ENCODE measurements at places on chromosomes 5 and 9.

DNA sequence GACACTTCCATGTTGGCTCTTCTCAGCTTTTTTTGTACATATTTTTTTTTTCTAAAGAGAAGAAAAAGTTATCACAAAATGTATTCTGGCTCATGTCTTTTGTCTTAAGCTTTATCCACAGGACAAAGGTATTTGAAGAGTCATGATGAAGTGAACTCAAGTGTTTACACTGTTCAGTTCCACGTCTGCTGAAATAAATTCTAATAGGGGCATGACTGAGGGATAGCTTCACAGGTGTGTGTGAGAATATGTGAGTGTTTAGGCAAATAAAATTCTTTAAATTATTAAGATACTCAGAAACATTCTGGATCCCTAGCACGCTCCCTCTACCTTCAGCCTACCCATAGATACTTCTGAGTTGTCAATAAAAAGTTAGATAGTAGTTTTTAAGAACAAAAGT, 59.8 kb downstream of the BAAT start:
- DNase-seq: no peak

DNA sequence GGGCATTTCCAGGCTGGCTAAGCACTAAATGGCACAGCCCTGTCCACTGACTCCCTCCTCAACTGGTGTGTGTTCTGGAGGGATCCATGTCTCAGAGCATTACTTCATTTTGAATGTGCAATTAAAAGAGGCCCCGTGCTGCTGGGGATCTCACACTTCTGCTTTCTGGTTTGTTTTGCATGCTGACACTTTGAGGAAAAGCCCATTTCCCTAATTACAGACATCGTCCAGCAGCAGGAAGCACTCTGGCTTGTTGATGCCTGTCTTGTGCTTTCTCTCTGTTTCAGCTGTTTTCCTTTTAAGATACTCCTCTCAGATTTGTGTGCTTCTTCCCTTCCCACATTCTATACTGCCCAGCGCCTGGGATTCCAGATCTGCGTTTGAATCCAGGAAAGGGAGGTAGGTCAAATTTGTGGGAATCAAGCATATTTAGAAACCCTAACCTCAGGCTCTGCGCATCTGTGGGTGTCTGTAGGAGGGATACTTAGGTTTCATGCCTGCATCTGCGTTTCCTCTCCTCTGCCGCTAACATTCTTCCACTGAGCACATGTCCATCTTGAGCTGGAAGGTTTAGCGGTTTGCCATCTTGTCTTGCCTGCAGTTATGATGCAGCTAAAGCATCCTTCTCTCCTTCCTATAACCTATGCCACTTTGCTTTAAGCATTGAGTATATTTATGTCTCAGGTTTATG, 25.7 kb downstream of the SYK start:
- no peak for DNase-seq

DNA sequence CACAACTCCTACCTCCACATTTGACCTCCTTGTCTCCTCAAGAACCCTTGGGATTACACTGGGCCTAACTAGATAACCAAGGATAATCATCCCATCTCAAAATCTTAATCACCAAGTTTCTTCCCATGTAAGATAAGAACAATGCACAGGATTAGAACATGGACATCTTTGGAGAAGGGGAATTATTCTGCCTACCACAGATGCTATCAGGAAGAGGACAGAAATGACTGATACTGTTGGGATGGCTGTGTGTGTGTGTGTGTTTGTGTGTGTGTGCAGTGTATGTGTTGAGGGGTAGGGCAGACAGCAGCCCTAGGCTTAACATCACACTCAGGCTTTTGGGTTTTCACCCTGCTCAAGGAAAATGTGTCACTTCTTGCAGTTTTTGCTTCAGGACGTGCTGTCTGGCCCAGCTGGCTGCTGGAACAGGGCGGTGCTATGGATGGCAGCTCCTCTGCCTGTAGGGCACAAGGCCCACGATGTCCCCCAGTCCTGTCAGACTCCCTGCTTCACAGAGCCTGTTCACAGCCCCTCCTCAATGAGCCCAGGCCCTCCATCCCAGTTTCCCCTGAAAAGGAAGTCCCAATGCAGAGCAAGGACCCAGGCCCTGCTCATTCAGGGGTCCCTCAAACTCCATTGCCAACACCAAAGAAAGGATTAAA, 7.7 kb downstream of the CA9 start:
- no peak for DNase-seq

DNA sequence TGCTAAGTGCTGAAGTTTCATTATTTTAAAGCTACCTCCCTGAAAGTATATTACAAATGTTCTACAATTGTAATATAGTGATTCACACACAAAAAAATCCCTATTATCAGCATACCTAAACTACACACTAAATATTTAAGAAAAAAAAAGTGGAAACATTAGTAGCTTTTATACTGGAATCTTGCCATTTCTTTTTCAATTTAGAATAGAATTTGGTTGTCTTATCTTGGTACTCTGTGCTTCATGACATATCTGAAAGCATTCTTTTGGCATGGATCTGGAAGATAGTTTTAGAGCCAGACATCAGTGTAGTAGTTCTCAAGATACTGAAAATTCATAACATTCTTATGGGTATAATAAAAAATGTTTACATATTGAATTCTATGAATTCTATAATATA, 35.0 kb downstream of the SLC1A3 start:
- no peak for DNase-seq

DNA sequence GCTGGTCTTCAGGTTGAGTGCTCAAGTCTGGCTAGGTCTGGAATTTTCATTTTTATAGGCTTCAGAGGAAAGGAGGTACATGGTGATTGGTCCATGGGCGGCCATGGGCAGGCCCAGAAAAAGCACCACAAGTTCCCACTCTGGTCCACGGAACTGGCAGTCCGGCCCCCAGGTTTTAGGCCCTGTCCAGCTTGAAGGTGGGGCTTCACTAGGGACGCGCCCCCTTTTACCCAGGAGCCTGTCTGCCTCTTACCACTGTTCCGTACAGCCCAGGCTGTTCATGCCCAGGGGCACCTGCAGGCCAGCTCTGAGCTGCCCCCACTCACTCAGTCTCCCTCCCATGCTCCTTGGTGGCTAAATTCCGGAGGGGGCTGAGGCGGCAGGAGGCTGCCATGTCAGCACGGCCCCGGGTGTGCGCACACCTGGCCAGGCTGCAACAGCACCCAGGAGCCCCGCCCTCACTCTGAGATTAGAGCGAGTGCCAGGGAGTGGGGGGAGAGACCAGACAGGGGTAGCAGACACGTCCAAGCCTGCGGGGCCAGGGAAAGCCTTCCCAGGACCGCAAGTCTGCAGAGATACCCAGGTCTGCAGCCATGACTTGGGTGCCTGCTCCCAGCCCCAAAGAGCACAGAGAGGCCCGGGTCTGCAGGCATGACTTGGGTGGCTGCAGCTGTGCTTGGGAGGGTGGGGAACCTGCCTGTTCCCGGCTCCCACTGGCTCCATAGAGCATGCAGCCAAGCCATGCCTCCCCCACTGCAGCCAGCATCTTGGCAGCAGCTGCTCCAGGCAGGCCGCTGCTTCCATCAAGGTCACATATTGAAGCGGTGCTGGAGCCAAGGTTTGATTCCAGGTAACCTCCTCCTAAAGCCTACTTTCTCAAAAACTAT, 390.2 kb upstream of the SGCD start:
- no peak for DNase-seq

GRCh38 chr9:6901180-6901579, 143.4 kb downstream of the KDM4C start:
- DNase-seq: no peak

Measured in astrocyte of the spinal cord (primary cell).